GM12891 (cell line): ENCODE measurements at places on chromosomes 5 and 9.

DNA sequence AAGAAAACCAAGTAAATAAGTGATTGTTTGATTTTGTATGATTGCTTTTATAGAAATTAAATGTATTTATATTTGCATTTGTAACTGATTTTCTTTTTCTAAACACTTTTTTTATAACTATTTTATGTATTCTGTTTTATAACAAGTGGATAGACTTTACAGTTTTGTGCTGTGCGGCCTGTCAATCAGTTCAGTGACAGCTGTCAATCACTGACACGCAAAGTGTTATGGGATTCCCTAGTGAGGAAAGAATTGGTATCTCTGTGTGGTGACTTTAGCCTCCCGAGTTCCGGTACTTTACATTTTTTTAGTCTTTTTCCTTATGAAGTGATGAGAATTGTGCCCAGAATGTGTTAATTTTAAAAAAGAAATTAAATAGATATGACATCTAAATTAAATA lies 16.3 kb downstream of the GPR151 start:
- no peak for DNase-seq

- DNase-seq, result no peak
These were observed 218.7 kb upstream of the EFNA5 start for GRCh38 chr5:107889387-107889786.

GRCh38 chr5:110441035-110441434 lies 285.4 kb downstream of the TMEM232 start:
- no peak for DNase-seq

DNA sequence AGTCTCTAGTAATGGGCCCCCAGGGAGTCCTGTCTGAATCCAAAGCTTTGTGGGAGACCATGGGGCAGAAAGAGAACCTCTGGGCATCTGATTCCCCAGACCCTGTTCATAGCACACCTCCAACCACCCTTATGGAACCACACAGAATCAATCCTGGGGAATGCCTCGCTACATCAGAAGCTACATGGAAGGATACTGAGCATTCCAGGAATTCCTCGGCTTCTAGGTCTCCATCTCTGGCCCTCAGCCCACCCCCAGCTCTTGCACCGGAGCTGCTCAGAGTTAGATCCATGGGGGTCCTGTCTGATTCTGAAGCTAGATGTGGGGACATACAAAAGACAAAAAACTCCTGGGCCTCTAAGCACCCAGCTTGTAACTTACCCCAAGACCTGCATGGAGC lies 28.4 kb downstream of the VCP start:
- no peak for DNase-seq

- DNase-seq, result peak; percentile 44
These were observed 813 bp downstream of the ERMP1 start for GRCh38 chr9:5832071-5832537.

DNA sequence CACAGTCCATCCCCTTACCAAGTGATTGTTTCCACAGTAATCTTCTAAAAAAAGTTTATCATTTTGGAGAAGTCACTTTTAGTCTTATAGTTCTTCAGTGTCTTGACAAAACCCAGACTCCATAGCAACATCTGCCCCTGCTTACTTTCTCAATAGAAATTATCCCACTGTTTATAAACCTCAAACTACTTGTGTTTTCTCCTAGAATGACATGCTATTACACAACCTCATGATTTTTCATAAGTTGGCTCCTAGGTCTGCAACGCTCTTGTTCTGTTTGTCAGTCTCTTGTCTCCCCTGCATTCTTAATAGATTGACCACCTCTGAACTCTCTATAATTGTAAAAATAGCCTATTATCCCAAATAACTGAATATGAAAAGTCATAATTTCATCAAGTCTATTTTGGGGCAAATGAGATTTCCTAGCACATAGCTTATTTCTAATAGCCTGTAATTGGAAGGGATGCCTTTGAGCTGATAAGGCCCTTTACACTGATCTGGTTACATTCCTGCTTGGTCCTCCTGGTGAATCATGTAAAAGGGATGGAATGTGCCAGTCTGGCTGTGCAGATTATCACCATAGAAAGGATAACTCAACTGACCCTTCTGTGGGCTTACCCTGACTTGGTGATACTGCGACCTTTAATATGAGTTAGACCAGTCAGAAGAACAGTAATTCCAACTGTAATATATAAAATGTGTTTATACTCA lies 69.6 kb downstream of the CHSY3 start:
- no peak for DNase-seq

GRCh38 chr5:134069553-134069952 lies 44.9 kb upstream of the TCF7 start:
- no peak for DNase-seq

DNA sequence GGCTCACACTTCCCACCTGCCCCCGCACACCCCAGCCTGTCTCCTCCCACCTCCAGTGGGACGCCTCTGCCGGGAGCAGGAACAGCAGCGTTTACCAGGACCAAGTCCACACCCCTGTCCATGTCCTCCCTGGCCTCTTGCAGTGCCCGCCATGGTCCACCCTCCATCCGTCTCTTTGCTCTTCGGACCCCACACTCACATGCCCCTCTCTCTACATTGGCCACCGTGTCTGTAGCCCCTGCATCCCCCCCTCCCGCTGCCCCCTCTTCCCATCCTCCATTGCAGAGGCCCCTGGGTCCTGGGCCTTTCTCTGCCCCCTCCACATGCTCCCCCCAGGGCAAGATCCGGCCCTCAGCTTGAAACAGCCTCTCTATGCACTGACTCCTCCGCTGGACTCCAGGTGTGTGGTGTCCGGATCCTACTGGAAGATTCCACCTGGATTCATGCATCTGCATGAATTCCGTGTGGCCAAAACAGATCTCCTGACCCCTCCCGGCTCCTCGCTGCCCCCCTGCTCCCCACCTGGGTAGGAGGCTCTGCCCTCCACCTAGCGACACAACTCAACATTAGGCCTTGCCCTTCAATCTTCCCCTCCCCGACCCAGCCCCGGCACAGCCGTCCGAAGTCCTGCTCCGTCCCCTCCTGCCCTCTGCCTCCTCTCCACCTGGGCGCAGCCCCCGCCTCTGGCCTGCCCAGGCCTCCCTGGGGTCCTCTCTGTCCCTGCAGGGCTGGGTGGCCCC lies 168.5 kb downstream of the OLFM1 start:
- DNase-seq, result no peak

GRCh38 chr9:93903886-93904648 lies 51.1 kb downstream of the BARX1 start:
- DNase-seq, result no peak

- peak; percentile 19 for DNase-seq
These were observed 488 bp downstream of the COL15A1 start for GRCh38 chr9:98944057-98944733.

DNA sequence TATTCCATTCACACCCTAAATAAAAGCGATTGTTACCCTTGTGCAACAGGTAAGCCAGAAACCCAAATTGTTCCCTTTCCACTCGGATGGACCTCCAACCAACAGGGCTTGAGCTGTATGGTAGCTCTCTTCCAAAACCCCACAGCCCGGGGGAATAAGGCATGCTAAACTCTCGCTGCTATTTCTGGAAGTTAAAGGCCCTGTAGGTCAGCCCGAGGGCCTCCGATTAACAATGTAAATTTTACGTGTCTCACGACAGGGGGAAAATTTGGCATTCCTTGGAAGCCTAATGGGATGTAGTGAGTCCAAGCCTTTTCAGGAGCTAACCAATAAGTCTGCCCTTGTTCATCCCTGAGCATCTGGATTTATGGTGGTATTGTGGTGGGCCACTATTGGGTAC lies 26.0 kb downstream of the CNOT8 start:
- no peak for DNase-seq

DNA sequence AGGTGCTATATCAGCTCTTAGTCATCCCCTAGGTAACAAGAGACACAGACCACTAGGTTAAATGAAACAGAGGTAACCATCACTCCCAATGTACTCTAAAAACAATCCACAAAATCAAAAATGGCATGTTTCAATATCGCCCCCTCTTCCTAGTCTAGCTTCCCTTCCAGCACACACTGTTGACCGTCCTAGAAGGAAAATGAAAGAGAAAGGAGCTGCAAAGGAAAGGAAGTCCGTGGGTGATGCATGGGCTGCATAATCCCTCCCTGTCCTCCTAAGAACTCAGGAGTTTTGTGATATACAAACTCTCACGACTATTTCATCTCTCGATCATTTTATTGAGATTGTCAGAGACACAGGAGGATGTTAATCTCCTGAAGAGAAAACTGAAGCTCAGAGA lies 101.6 kb downstream of the RFK start:
- DNase-seq, result no peak

- no peak for DNase-seq
These were observed 714 bp downstream of the SEC24A start for GRCh38 chr5:134649163-134649835.

DNA sequence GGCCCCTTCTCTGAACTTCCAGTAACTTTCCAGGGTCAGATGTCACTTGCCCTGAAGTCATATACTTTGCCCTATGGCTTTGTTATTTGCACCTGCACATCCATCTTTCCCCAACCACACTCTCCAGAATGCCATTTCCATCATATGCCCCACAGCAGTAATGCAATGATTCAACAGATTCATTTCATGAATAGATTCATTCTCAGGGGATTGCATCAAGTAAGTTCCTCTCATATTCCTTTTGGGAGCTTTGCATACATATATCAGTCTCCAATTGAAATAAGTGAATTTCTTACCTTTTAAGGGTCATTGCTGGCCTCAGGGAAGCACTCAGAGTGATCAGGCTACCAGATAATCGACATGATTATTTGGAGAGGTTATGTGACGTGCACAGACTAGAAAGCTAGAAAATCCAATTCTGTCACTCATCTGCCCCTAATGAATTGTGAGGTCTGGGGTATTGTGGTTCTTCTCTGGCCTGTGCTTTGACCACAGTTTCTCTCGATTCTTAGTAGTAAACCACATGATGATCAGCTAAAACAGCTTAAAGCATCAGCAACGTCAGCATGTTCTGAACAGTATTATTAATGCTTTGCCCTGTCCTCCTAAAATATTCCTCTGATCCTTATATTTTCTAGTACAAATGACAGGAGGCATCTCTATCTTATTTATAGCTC lies 179.9 kb downstream of the ATPSCKMT start:
- DNase-seq, result no peak

- no peak for DNase-seq
These were observed 127.2 kb upstream of the IER5L start for GRCh38 chr9:129305246-129305645.

DNA sequence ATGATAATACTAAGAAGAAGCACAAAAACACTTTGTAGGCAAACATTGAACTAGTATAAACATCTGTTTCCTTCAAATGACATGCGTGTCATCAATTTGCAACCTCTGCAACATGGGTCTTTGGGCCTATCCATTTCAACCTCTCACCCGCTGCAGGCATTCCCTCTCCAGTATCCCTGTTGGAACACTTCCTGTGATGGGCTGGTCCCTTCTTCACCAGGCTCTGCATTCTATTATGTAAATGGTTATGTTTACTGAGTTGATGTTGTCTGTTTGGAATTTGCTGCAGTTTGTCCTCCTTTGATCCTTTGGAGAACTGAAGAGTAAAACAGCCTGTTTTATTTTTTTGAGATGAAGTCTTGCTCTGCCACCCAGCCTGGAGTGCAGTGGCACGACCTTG lies 16.6 kb upstream of the TBC1D2 start:
- no peak for DNase-seq

- DNase-seq, result no peak
These were observed 7.1 kb downstream of the GLIS3 start for GRCh38 chr9:4292781-4293180.

- DNase-seq, result no peak
These were observed 3.9 kb upstream of the LPCAT1 start for GRCh38 chr5:1527533-1528205.

DNA sequence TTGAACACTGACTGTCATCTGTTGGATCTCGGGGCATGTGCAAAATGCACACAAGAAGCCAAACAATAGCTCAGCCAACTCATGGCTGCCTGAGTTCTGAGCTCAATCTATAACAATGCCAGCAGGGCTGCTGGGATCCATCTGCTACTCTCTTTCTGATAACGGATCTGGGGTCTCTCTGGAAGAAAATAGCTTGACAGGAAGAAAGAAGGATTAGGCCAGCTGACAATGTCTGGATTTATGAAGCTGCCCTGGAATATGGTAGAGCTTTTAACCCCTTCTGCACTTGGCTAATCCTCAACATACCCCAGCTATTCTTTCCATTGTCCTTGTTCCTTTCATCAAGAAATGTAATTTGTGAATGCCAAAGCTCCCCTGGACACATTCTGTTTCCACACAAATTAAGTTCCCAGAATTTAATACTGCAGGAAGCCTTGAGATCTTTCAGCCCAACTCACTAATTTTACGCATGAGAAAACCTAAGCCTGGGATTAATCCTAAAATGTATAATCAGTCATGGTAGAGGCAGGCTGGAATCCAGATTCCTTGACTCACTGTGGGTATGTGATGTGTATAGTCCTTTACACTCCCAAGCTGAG lies 62.7 kb upstream of the PCA3 start:
- no peak for DNase-seq

- DNase-seq, result no peak
These were observed 191.6 kb downstream of the PLK2 start for GRCh38 chr5:58268268-58268667.

DNA sequence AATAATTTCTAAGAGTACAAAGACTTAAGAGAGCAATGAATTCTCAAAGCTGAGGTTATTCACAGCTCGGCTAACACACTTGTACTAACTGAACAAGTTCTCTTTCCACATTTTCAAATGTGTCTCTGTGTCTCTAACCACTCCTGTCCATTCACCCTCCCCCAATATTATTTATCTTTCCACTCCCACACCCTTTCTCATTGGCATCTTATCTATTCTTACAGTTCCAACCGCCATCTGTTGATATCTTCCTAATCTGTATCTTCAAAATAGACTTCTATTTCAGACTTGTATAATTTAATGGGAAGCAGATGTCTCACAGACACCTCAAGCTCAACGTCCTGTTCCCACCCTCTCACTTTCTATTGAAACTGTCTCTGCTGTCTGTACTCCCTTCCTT lies 205.9 kb downstream of the ANXA1 start:
- no peak for DNase-seq

DNA sequence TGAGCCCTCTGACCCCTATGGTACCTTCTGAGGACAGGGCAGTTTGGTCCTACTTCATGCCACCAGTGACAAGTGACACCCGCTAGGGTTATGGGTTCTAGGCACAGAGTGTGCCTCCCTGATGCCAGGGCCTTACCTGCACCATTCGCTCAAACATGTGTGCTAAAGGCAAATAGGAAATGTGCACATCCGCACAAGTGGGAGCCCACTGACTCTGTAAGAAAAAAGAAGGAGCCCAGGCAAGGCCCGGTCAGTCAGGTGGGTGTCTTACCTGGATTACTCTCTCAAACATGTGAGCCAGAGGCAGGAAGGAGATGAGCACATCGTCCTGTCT lies 29.1 kb upstream of the MEIKIN start:
- no peak for DNase-seq

GRCh38 chr5:179777909-179778308 lies 15.9 kb upstream of the LTC4S start:
- DNase-seq, result no peak

DNA sequence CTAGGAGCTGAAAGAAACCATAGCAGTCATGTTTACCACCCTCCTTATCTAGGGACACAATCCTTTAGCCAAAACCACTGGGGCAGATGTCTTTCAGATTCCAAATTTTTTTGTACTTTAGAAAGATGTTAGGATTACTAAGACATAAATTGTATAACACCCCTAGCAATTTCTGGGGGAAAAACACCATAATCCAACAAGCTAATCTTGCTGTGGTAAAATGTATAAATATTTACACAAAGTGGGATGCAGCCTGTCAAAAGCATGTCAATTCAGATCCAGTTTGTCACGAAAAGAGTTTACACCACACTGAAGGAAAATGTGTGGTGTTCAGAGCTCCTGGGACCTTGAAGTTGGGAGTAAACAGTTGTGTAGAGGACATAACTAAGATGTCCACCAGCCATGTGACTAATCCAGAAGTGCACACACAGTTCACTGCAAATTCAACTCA lies 274.3 kb downstream of the ADAMTSL1 start:
- no peak for DNase-seq

- DNase-seq, result no peak
These were observed 511 bp upstream of the SPDL1 start for GRCh38 chr5:169583101-169583423.
